ENCODE measurements at places on chromosomes 6 and 20.

- DNase-seq: no peak
These were observed 39.8 kb upstream of the CDH22 start for GRCh38 chr20:46347841-46348803.

GRCh38 chr6:39432330-39433025 is 110.0 kb upstream of the KCNK16 start:
- DNase-seq: no peak

- no peak for DNase-seq
These were observed 138.2 kb upstream of the ARMC2 start for GRCh38 chr6:108710030-108710429.

DNA sequence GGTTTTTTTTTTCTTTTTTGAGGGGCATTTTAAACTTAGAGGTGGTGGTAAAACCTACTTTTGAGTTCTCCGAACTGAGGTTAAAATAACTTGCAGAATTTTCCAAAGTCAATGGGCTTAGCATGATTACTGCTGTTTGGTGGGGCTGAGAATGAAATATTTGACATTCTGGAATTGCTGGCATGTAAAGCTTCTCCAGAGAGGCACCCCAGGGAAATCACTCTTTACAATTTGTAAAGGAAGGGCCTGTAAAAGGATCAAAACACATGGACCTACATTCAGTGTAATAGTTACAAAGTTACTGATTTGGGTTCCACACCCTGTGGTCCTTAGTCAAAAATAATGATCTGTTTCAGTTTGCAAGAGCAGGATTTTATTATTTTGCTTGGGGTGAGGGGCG is 5.5 kb downstream of the FAM217B start:
- no peak for DNase-seq

DNA sequence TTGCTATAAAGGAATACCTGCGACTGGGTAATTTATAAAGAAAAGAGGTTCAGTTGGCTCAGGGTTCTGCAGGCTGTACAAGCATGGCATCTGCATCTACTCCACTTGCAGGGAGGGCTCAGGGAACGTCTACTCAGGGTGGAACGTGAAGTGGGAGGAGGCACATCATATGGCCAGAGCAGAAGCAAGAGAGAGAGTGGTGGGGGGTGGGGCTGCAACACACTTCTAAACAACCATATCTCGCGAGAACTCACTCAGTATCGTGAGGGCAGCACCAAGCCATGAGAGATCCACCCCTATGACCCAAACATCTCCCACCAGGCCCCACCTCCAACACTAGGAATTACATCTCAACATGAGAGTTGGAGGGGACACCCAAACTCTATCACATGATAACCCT is 109.8 kb upstream of the SCAF8 start:
- no peak for DNase-seq

GRCh38 chr20:40961176-40961575 is 67.4 kb upstream of the TOP1 start:
- no peak for DNase-seq
